Right atrium auricular region (tissue), 2 donors: ENCODE measurements at places on chromosomes 4 and X. TPM values are rescaled to one million over a fixed set of nuclear protein-coding genes. Genes with fewer than 3 reads are reported as not detected.

DNA sequence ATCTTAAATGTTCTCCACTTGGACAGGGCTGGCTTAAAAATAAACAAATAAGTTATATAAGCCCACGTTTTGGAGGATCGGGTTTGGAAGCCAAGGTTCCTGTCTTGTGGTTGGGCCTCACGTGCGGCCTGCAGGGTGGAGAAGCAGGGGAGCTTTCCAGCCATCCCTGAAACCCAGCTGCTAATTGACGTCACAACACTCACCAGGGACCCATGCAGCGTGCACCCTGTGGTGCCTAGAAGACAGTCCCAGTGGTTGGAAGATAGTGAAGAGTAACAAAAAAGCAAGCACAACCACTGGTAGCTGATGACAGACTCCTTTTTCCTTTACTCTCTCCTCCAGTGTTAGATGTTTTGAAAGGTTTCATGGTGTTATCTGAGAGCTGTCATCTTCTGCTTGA lies 142.0 kb upstream of the RBPJ start:
- H3K4me1 ChIP-seq: peaks cover 5% of the 10 kb centered on the region
- H3K27me3 ChIP-seq: no peaks in the 10 kb centered on the region
- no peaks in the 10 kb centered on the region for H3K36me3 ChIP-seq

Gene CT55
- total RNA-seq: not detected

GRCh38 chr4:113179996-113180395 lies 130.5 kb downstream of the ANK2 start:
- H3K27ac ChIP-seq: no peak overlapping the region
- H3K4me1 ChIP-seq: no peaks in the 10 kb centered on the region
- no peaks in the 10 kb centered on the region for H3K36me3 ChIP-seq
- DNase-seq: no peak
- H3K4me3 ChIP-seq: no peak overlapping the region

Gene NDST4
- not detected for total RNA-seq

Gene POLA1
- 7.2 TPM for total RNA-seq

Gene CSAG2
- not detected for total RNA-seq

DNA sequence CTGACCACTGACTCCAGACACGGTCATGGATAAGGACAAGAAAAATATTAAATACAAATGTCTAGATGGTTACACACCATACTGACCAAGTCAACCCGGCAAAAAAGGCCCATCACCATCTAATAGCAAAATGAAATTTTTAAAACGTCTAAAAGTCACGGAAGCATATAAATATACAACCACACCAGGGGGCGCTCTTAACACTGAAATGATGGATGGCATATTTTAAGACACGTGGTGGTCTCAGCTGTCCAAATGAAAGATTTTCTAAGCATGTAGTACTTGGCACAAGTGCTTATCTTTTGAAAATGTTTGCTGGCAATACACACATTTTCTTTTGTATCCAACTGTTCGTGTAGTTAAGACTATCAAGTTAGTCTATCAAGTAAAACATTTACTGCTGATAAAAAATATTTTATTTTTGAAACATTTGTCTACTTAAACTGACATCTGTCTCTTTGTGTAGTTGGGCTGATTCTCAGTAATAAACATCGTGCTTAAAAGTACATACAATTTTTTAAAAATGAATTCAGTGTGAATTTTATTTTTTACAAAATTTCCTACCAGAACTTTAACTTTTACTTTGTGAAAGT lies 64.6 kb downstream of the COX7B2 start:
- H3K27me3 ChIP-seq: no peaks in the 10 kb centered on the region
- no peaks in the 10 kb centered on the region for H3K36me3 ChIP-seq
- no peak overlapping the region for H3K27ac ChIP-seq
- DNase-seq: no peak
- H3K4me1 ChIP-seq: no peaks in the 10 kb centered on the region

DNA sequence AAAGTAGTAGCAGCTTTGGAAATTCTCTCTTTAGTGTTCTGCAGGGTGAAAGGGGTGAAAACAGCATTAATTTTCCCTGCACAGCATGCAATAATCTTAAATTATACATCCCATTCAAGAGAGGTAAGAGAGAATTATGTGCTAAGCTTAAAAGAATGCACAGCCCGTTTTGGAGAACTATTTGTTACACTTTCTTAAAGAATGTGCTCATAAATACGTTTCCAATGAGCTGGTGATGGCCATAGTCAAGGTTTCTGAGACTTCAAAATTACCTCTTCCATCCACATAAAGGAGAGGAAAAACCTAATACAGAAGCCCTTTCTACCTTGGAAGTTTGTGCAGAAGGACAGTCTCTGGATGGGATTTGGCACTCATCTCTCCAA lies 766.7 kb upstream of the TENM3 start:
- H3K27me3 ChIP-seq: no peaks in the 10 kb centered on the region
- H3K4me1 ChIP-seq: no peaks in the 10 kb centered on the region
- no peak overlapping the region for H3K27ac ChIP-seq
- no peak for DNase-seq
- H3K36me3 ChIP-seq: no peaks in the 10 kb centered on the region

DNA sequence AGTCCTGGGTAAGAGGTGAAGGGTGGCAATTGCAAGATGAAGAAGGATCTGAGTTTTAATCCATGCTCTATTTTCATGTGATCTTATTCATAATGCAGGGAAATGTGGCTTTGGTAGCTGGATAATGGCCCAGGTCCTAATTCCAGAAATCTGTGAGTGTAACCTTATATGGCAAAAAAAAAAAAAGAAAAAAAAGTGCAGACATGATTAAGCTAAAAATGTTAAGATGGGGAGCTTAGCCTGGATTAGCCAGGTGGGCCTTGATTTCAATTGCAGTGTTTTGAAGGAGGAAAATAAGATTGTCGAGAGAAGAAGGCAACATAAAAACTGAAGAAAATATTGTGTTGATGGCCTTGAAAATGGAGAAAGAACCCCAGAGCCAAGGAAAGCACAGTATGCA lies 867.7 kb upstream of the HS3ST1 start:
- H3K27me3 ChIP-seq: no peaks in the 10 kb centered on the region
- H3K27ac ChIP-seq: no peak overlapping the region
- H3K36me3 ChIP-seq: no peaks in the 10 kb centered on the region
- no peak for DNase-seq

GRCh38 chrX:129449148-129449547 lies 74.1 kb downstream of the SMARCA1 start:
- no peak for DNase-seq
- no peaks in the 10 kb centered on the region for H3K36me3 ChIP-seq
- no peaks in the 10 kb centered on the region for H3K4me1 ChIP-seq
- no peaks in the 10 kb centered on the region for H3K27me3 ChIP-seq
- H3K27ac ChIP-seq: no peak overlapping the region
- no peak overlapping the region for H3K4me3 ChIP-seq

DNA sequence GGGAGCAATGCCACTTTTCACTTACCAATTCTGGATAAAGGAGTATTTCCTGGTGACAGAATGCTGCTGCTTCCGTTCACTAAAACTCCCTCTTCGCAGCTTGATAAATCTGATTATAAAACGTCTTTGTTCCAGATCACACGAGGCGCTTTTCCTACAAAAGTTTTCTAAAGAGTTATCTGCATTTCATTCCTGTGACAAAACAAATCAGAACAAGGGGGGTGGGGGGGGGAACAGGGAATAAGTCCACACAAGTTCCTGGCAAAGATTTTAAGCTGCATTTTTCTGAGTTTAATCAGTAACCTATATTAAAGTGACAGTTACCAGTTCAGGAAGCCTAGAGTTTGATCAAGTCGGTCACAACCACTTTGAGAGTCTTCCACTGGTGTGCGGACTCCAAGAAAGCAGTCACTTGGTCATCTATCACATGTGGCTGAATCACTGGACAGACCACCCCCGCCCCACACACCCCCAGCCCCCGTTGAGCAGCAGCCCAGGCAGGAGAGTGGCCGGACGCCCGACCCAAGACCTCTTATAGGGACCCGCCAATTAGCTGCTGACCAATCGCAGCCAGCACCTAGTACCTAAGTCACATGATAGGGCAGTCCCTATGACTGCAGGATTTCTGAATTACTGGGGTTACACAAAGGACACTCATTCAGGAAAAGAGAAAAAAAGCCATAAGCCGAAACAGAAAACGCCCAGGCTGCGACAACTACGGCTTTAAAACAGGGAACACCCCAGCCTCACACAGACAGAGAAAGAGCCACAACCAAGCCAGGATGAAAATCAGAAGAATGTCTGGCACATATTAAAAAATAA lies 569.3 kb upstream of the DIPK2B start:
- no peaks in the 10 kb centered on the region for H3K27me3 ChIP-seq
- H3K4me3 ChIP-seq: peak overlapping the region; percentile 34

GRCh38 chr4:5964030-5964429 lies 54.2 kb downstream of the C4orf50 start:
- no peak overlapping the region for H3K27ac ChIP-seq
- H3K4me3 ChIP-seq: no peak overlapping the region
- no peaks in the 10 kb centered on the region for H3K36me3 ChIP-seq
- H3K27me3 ChIP-seq: no peaks in the 10 kb centered on the region
- no peaks in the 10 kb centered on the region for H3K4me1 ChIP-seq

DNA sequence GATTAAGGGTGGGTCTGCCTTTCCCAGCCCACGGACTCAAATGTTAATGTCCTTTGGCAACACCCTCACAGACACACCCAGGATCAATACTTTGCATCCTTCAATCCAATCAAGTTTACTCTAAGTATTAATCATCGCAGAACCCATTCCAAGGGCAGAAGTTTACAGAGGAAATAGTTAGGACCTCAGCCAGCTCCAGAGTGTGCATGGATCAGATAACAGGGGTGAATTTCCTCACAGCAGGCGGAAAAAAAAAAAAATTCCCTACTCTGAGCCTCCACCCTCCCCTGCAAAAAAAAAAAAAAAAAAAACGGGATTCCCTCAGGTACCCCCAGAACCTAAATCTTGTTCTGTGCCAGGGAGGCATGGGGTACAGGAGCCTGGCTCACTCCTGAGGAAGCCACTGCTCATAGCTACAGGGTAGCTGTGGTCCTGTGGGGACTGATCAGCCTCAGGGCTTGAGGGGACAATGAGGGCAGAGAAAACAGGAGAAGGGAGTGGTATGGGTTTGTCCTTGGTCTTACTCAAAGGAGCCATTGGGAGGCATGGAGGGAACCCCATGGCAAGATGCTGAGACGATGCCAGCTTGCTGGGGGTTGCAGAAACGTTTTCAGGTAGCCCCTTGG lies 113.0 kb downstream of the DHRSX start:
- no peaks in the 10 kb centered on the region for H3K27me3 ChIP-seq
- H3K36me3 ChIP-seq: peaks cover 15% of the 10 kb centered on the region
- H3K27ac ChIP-seq: no peak overlapping the region
- DNase-seq: no peak
- H3K4me1 ChIP-seq: no peaks in the 10 kb centered on the region
- H3K4me3 ChIP-seq: no peak overlapping the region

DNA sequence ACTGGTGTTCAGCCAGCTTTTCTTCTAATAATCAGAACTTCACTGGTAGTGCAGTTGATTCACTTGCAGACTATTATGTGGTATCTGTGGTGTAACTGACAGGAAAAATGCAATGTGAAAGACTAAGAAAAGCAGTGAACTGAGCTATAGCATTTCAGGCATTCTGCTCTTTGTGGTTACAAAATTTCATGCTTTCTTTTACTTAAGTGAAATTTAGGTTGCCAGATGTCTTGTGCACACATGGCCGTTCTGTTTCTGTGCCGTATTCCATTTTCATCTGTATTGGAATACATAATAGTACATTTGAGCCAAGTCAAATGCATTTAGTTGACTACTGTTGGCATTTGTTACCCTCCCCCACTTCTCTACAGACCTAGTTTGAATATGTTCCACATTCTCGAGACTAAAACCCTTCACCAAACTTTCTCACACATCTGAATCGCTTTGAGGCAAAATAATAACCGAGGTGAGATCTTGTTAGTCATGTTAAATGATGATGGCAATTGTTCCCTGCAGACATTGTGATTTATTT lies 8.2 kb downstream of the RTL3 start:
- no peak for DNase-seq
- no peak overlapping the region for H3K27ac ChIP-seq
- H3K4me1 ChIP-seq: no peaks in the 10 kb centered on the region
- no peaks in the 10 kb centered on the region for H3K27me3 ChIP-seq
- H3K36me3 ChIP-seq: no peaks in the 10 kb centered on the region

DNA sequence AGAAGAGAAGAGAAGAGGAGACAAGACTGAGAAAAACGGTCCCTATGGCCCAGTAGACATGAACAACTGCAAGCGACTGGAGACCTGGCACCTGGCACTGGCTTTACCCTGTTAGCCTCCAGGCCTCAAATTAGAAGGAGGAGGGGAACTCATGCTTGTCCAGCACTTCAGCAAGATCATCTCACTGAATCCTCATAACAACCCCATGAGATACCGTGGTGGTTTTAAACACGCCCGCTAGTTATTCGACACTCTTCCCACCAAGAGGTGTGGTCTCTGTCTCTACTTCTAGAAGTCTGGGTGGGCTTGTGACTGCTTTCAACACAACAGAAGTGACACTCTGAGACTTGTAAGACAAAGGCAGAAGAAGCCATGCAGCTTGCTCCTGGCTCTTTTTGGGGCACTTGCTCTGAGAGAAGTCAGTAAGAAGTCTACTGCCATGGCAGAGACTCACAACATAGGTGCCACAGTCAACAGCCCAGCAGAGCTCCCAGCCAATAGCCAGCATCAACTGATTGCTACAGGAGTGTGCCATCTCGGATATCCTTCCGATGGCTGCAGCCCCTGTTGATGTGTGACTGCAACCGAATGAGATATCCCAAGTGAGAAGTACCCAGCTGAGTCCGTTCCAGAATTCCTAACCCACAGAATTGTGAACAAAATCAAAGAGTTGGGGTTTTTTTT lies 34.0 kb upstream of the BCOR start:
- H3K27ac ChIP-seq: peak overlapping the region; percentile 83
- no peaks in the 10 kb centered on the region for H3K4me1 ChIP-seq
- no peak overlapping the region for H3K4me3 ChIP-seq
- no peaks in the 10 kb centered on the region for H3K27me3 ChIP-seq

DNA sequence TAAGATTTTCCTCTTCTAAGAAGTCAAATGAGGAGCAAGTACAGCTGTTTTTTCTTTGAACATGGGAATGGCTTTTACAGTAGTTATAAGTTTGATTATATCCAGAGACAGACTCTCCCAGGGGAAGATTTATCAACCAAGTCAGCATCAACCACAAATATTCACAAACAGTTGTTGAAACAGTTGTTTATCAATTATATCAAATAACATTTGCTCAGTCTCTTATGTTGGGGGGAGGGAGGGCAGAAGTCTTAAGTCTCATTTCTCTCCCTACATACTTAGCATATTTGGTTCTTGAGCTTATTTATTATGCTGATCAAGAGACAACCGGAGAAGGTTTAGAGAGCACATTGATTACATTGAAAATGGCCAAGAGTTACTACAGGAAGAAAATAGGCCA lies 110.1 kb downstream of the FBXO8 start:
- no peak overlapping the region for H3K4me3 ChIP-seq
- no peak for DNase-seq
- H3K4me1 ChIP-seq: no peaks in the 10 kb centered on the region
- H3K27me3 ChIP-seq: no peaks in the 10 kb centered on the region
- H3K27ac ChIP-seq: no peak overlapping the region
